RKO (cell line): ENCODE measurements at places on chromosomes 2 and 18.
A peak's percentile ranks its signal among the peaks of the same experiment; 100 is the strongest.

DNA sequence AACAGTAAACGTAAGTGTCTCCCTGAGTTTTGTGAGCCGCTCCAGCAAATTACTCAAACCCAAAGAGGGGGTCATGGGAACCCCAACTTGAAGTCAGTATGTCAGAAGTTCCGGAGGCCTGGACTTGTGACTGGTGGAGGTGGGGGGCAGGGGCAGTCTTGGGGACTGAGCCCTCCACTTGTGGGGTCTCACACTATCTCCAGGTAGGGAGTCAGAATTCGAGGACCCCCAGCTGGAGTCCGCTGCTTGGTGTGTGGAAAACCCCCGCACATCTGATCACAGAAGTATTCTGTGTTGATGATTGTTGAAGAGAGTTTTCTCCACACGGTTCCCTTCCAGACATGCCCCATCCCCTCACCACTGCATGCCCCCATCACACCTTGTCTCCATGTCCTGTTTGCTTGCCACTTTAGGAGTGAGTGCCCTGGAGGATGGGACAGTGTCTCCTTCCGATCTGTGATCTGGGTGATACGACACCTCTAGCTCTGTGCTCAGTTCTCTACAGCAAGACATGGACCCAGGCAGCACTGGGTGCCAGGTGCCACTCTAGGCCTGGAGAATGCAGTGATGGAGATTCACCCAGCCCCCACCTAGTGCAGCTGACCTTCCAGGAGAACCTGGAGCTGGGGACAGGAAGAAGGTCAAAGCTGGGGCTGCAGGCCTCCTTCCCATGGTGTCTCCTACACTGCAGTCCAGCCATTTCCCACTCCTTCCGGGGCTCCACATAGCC is 85.6 kb downstream of the TFCP2L1 start:
- no peak for DNase-seq

DNA sequence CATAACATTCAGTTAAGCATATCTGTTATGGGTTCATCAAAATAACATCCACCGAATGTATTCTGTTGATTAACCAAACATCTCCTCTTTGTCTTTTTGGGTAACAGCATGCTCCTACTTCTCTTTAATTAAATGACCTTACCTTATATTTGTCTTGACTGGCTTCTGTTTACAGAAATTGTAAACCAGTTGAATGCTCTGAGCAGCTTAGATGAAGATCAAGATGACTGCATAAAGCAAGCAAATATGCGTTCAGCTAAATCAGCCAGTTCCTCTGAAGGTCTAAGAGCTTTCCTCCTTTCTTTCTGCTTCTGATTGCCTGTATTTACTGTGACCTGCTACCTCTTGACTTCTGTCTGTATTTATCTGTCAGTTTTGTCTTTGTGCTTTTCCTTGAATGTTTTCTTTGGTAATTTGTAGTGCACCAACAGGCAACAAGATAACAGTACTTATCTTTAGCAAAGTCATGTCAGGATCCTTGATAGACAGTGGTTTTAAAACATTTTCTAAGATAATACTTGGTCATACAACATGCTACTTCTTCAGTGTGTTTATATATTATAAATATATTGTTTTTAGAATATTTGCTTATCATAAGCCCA is 152.8 kb downstream of the EHBP1 start:
- no peak for DNase-seq

GRCh38 chr2:47069628-47070154 is 85.4 kb downstream of the STPG4 start:
- DNase-seq: no peak

DNA sequence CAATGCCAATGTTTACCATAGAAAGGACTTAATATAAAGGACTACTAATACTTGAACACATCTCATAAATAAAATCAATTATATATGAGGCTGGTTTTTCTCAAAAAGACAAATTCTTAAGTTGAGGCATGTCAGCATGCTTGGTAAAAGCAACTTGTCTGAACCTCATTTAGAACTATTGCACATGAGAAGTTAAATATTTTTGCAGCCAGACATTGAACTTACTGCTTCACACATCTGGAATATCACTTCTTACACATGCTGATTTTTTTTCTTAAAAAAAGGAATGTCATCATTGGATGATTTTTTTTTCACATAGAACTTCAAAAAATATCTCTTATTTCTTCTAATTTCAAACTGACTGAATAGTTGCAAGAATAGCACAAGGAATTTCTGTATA is 609.0 kb downstream of the EPHA4 start:
- no peak for DNase-seq

DNA sequence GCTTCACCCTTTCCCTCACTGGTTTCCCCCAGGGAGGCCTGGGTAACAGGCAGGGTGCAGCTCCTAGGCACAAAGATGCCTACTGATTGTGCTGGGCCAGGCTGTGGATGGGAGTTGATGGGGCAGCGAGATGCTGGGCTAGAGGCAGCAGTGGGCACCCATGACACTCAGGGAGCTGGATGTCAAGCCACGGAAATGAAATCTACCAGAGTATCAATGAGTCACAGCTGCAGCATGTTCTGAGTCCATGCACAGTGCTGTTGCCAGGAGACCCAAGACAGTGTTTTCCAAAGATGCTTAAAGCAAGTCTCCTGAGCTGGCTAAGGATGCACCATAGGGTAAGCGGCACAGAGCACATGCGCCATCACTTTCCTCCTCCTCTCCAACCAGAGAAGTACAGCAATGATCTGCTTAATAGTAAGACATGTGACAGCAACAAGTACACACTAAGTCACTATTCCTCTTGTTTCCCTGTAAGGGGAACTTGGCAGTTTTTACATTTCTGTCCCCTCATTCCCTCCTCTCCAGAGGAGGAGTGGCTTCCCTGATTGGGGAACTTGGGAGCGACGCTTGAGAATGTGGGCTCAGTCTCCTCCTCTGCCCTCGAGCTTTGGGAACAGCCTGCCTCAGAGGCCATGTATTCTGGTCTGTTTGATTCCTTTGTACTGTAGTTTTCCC is 57.2 kb downstream of the CDC42EP3 start:
- peak; percentile 54 for DNase-seq

DNA sequence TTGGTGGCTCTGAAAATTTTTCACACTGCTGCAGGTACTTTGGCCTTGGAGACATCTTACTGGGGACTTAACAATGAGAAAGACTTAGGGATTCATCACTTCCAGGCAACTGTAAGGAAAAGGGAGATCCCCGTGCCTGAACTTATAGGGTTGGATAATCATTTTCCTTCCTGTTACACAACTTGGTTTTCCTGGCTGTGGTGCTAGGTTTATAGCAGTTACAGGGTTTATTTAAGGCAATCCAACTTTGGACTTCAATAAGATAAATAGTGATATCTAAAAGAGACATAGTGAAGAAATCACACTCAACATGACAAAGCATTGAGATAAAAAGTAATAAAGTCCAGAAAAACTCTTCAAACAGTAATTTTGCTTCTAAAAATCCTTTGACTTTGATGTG is 70.2 kb upstream of the RAPH1 start:
- no peak for DNase-seq

- no peak for DNase-seq
Observed at GRCh38 chr2:31258351-31258750, 24.4 kb downstream of the EHD3 start.
